RWPE1 (cell line): ENCODE measurements at places on chromosomes 16 and 17.

GRCh38 chr16:24246911-24247607, 9.1 kb upstream of the CACNG3 start:
- no peak for DNase-seq

- no peak for DNase-seq
Observed at GRCh38 chr17:79666111-79666510, 55.3 kb upstream of the RBFOX3 start.

DNA sequence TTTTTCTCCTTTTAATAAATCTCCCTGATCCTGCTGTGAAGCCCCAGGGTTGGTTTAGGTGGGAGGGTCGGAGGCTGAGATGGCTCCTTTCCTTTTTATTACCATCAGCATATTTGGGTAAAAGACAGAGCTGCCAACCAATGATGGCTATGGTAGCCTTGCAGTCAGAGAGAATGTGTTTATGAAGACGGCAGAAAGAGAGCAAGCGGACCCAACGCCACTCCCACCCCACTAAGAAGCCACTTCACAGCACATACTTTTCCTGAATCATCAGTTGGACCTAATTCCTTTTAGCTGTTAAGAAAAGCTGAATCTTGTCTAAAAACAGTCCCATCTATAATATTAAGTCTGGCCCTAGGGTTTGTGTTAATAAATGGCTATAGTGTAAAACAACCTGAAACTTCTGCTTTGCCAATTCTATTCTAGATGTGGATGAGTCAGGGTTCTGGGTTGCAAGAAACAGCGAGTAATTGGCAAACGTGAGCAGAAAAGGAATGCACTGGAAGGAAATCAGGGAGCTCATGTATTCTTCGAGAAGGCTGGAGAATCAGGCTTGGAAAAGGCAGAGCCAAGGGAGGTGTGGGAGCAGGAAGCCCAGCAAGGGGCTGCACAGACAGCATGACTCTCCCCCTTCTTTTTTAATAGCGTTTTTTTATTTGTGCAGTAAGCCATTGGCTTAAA, 34.0 kb upstream of the PRKCA start:
- DNase-seq: no peak

DNA sequence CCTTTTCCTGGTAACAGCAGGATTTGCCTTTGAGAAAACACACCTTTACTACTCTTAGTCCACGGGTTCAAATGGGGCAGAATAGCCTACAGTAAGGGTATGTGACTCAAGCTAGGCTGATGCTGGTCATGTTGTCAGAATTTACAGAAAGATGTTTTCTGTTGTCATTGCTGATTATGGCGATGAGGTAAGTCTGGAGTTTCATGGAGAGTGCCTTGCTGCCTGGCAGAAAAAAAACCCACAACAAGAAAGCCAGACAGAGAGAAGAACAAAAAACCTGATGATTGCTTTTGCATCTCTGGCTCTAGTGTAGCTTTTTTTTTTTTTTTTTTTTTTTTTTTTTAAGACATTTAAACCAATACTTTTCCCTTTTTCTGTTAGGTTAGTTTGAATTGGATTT, 47.9 kb downstream of the SLC6A4 start:
- no peak for DNase-seq

- DNase-seq: no peak
Observed at GRCh38 chr17:72068643-72069042, 52.2 kb upstream of the SOX9 start.

DNA sequence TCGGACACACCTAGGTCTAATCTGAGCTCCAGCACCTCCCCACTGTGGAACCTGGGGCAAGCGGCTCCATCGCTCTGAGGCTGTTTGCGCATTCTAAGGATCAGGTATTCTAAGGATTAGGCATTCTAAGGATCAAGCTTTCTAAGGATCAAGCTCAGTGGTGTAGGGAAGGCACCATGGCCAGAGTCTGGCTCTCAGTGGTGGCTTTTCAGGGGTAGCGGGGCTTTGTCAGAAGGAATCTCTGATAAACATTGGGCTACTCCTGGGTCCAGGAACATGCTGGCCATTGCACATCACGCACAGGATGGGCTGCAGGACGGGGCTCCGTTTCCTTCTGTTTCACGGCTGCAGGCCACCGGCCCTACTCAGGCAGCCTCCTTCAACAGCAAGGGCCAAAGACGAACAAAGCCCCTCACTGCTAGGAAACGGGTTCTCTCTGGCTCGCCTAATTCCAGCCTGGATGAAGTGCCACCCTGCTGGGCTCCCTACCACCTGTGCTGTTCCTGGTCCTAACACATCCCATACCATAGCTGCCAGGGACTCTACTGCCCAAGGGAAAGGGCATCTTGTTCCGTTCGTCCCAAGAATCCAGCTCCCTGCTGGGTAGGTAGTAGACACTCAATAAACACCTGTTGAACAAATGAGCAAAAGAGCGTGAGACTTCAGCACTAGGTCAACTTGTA, 5.5 kb downstream of the C1QTNF1 start:
- DNase-seq: no peak

DNA sequence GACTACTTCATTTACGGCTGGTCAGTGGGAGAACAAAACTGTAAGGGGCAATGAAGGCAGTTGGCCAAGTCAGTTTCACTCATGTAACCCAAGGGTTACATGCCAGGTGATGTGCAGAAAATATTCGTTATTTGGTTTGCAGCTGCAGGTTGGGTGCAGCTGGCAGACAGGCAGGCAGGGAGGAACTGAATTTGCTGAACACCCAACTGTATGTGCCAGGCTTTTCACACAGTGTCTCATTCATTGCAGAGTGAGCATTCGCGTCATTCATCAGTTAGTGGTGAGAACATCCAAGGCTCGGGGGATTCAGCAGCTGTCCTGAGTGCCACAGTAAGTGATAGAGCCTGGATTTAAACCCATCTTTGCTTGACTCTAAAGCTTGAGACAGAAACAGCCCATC, 59.7 kb downstream of the ABCC6 start:
- DNase-seq: no peak

- DNase-seq: peak; percentile 56
Observed at GRCh38 chr16:12801511-12802042, 2.1 kb downstream of the CPPED1 start.

DNA sequence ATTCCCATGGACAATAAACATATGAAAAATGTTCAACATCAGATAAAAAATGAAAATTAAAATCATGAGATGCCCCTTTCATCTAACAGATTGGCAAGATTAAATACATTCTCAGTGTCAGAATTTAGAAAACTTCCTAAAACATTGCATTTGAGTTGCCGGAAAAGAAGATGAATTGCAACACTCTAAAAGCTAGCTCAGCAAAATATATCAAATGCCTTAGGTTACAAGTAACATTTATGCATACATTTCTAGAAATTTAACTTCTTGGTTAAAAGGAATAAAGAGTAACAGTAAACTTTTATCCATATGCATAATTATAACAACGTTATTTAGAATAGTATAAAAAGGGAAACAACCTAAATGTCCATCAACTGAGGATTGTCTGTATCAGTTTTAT, 239.0 kb downstream of the PMP22 start:
- DNase-seq: no peak

DNA sequence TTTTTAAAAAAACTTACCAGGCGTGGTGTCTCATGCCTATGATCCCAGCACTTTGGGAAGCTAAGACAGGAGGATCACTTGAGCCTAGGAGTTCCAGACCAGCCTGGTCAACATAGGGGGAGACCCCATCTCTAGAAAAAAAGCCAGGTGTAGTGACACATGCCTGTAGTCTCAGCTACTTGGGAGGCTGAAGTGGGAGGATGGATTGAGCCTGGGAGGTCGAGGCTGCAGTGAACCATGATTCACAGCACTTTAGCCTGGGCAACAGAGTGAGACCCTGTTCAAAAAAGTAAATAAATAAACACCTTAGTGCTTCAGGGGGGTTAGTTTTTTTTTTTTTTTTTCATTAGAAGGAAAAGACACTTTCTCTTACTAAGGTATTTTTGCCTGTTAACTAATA, 58.9 kb upstream of the LRRC37A3 start:
- no peak for DNase-seq

DNA sequence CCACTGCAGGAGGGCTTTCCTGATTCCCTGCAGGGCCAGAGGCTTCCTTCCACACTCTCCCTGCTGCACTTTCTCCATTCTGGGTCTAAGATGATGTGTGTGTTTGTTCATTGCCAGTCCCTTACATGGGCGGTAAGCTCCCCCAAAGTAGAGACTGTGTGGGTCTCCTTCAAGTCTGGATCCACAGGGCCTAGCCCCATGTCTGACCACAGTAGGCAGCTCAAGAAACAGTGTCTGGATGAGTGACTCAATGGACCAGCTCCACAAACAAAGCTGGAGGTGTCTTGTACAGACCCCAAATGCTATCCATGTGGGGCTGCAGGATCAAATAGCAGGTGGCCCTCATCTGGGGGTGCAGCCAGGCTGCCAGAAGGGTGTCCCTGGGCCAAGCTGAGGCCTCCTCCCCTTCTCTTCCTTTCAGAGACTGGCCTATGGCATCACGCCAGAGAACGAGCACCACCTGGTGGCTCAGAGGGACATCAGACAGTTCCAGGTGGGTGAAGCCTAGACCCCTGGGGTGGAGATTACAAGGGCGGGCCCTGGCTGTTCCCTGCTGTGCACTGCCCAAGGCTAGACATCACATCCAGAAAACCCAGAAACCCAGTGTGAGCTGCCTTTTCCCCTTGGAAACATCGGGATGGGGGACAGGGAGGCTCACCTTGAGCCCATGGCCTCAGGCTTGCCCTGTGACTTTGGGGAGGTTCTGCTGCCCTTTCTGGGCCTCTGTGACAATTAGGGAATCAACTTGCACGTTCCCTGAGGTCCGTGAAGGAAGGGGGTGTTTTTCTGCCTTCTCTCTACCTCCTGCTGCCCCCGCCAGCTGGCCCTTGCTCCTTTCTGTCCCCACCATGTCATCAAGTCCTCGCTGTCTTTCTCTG, 45.9 kb downstream of the SLC6A2 start:
- DNase-seq: peak; percentile 43

- DNase-seq: no peak
Observed at GRCh38 chr17:5068236-5068635, 10.0 kb upstream of the ZFP3 start.
